ENCODE measurements at places on chromosomes 12 and 14.

- DNase-seq = no peak
Observed at GRCh38 chr12:48045965-48046518, 41.8 kb upstream of the COL2A1 start.

DNA sequence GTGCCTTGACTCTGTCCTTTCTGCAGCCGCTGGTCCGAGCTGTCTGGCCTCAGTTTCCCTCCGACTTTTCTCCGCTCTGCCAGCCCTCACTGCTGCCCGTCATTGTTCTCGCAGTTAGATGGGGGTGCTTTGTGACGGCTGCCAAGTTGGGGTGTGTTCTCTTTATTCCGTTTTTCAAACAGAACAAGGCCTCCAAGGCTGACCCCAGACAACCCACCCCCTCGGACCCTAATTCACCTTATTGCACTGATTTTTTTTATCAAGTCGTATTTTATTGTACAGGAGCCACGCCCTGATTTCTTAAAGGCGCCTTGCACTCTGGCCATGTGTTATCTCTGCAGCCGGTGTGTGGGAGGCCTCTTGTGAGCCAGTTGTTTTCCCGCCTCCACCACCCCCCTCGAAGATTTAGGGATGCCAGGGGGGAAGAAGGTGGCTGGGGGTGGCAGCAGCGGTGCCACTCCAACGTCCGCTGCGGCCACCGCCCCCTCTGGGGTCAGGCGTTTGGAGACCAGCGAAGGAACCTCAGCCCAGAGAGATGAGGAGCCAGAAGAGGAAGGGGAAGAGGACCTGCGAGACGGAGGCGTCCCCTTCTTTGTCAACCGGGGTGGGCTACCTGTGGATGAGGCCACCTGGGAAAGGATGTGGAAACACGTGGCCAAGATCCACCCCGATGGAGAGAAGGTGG lies 1.3 kb downstream of the VASH1 start:
- no peak for DNase-seq

DNA sequence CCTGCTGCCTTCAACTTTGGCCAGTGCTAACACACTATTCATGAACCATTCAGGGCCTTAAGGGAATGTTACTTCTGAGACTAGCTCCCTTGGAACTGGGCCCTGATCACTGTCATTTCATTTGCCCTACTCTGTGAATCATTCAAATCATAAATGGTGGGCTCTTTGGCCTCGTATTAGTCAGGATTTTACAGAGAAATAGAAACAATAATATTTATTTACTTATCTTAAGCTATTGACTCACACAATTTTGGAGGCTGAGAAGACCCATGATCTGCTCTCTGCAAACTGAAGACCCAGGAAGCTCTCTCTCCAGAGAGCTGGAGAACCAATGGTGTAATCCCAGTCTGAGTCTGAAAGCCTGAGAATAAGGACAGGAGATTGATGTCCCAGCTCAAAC lies 398.5 kb downstream of the LRIG3 start:
- no peak for DNase-seq

DNA sequence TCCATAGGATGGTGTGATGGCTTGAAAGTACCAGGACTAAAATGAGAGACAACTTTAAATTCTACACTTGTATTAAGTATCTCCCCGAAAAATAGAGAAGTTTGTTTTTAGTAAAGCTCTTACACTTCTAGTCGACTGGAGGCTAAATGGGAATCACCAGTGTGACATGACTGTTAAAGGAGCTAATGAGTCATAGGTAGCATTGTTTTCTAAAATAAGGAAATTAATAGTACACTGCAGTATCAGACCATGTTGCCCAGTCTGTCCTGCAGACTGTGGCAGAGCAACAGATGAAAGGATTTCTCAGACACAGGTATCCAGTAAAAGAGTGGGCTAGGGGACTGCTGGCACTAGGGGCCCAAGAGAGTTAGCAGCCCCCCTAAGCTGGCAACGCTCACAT lies 140.1 kb downstream of the TMEM117 start:
- DNase-seq = no peak

DNA sequence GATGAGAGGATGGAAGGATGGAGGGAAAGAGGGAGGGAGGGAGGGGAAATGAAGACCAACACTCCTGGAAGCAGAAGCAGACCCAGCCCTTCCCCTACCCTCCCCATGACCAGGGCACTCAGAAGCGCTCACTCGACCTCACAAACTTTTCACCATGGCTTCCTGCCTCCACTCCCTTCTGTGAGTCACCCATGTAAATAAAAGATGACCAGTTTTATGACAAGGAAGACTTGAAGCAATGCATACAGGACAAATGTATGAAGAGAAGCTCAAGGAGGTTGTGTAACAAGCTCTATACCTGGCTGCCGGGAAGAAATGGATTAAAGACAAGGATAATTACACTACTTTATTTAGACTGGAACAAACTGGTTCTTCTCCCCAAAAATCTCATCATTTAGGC lies 63.8 kb downstream of the CDC42BPB start:
- no peak for DNase-seq

- DNase-seq = no peak
Observed at GRCh38 chr14:55103971-55104954, 24.8 kb upstream of the LGALS3 start.

DNA sequence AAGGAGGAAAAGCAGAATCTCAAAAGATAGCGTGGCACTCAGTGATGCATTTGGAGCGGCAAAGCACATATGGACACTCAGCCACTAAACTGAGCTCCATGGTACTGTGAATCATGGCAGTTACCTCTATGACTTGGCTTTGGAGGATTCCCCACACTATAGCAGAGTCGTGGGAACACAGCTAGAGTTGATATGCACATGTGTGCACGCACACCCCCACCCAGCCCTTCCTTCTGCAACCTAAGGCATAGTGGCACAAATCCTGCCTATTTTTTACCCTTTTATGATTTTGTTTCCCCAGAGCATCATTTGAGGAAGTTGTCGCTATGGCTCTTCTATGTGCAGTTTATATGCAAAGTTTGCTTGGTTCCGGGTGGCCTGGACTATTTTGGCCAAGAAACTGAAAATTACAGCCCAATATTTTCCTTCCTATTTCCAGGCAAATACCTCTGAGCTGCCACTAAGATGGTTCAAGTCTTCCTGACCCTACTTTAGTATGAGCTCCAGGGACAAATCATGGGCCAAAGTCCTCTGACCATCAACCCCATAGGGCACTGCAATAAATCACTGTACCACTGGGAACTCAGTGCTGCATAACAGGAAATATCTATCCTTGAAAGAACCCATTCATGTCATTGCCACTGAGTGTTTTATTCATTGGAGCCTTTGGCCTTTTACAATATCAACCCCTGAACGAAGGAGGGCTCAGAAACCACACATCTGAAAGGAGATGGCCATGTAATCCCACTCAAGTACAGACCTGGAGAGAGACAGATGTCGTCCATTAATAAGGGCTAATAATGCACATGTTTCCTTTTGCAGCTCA lies 177.5 kb downstream of the EGLN3 start:
- DNase-seq = no peak

- DNase-seq = no peak
Observed at GRCh38 chr14:82398256-82398655, 864.6 kb upstream of the SEL1L start.

DNA sequence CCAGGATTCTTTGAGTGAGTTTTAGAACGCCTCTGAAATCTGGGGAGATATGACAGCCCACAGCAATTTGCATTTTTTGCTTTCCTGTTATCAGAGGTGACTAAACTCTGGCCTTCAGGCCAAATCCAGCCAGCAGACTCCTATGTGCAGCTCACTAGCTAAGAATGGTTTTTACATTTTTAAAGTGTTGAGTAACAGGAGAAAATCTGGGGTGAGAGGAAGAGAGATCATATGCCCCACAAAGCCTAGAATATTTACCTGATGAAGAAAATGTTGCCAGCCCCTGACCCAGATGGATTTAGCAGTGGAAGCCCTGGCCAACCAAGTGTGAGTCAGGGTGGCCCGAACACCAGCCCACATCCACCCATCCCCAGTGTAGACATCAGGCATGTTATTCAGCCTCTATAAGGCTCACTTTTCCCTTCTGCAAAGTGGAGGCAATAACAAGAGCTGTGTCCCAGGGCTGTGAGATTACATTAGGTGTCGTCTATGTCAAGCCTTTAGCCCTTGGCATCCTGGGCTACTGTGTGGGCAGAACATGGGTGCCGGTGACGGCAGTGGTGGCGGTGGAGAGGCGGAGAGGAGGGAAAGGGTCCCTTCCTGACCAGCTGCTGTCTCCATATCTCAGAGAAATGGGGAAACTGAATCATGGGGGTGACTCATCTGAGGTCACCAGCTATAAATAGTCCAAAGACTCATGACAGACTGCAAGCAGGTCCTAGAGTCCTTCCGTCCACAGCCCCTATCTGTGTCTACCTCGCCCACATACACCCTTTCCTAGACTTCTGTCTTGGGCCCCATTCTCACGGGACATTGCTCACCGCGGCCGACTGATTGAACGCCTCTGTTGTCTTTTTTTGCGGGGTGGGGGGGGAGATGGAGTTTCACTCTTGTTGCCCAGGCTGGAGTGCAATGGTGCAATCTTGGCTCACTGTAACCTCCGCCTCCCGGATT lies 32.6 kb upstream of the CD9 start:
- no peak for DNase-seq

DNA sequence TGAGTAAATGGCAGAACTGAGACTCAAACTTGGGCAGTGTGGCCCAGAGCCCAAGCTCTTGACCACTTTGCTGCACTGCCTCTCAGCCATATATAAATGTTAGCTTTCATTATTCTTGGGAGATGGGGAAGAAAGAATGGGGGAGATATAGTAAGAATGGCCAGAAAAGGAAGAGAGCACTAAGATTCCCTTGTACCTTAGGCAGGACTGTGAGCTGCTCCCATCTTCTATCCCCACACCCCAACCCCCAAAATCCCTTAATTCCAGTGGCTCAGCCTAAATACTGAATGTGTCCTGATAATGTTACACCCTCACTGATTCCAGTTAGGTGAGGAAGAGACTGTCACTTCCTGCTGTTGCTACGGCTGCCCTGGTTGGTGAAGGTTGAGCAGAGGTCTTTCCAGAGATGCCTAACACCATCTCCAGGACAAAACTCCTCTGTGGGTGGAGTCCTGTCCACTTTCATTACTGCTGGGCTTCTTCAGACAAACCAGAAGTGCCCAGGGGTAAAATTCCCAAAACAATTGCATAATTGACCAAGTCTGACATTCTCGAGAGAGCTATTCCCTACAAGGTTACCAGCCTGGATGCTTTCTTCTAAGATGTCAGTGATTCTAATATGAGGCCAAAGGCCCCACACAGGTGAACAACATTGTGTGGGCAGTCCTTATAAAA lies 51.8 kb downstream of the GNG2 start:
- no peak for DNase-seq

DNA sequence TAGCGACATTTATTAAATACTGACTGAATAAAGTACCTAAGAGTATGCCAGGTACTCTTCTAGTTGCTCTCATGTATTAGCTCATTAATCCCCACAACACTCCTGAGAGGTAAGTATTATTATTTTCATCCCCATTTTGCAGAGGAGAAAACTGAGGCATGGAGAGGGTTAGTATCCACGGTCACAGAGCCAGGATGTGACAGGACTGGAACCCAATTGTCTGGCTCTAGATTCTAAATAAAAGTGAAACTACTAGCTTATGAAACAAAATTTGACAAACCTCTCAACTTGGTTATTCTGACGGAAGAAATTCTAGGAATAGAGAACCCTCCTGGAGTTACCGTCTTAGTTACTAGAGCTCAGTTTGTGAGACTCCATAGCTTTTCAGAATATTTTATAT lies 112.2 kb downstream of the CHST11 start:
- no peak for DNase-seq

GRCh38 chr14:102201776-102202175 lies 62.1 kb downstream of the WDR20 start:
- no peak for DNase-seq

DNA sequence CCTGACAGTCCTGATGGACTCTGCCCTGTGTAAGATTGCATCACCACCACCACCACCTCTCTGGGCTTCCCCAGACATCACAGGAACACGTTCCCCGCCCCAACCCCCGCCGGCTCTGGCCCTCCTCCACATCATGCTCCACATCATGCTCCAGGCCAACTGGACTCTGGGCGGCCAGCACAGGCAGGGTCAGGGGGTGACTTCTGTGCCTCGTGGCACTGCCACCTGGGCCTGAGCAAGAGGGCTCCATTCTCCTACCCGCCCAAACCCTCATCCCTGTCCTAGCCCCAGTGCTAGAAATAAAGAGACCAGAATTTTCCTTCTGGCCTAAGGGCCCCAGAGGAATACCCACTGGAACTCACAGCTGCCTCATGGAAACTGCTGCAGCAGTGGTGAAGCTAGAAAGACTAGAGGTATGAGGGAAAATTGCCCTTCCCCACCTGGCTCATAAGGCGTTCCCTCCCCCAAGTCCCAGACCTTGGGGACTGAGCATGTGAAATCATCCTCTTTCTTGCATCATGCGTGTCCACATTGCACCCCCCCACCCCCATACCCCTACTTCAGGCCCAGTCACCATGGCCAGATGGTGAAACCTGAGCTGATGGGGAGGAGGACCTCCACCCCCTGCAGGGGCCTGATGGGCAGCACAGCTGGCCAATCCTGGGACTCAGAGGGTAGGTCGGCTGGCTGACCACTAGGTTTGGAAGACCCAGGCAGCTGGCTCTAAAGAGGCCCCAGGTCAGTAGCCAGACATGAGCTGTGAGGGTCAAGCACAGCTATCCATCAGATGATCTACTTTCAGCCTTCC lies at the start of gene INHBE:
TSS of gene INHBE (plus strand) at position 742 of the 808 bp plus-strand sequence. CDS start 230 bp downstream, outside the sequence.
- no peak for DNase-seq

DNA sequence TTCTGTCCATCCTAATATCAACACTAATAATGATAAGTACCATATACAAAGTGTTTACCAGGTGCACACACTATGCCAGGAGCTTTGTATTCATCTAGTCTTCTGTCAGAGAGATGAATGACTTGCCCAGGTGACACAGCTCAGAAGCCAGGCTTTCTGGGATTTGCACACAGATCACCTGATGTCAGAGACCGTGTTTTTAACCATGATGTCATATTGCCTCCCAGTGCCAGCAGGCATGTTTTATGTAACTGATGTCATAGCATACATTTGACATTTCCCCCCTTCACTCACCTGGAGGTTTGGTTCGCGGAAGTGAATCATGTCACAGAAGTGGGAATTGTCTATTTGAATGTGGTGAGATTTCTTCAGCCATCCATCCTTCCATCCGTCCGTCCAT lies 5.7 kb downstream of the WSCD2 start:
- no peak for DNase-seq

DNA sequence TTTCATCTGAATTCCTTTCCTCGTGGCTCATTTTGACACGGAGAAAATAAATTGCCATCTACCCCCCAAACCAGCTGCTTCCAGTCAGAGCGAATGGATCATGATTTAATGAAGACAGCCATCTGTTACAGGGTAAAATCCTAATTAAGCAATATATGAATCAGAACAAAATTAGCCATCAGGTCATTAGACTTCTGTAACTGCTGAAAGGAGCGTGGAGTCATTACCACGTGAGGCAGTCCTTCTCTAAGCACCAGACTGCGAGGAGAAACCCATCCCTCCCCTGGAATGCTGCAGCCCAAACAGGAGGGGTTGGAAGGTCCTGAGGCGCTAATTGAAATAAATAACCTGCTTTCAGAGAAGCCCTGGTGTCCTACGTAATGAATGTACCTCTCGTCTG lies 51.1 kb upstream of the TCL1A start:
- DNase-seq = no peak

- DNase-seq = no peak
Observed at GRCh38 chr12:26461776-26462175, 266.4 kb downstream of the SSPN start.
